ENCODE measurements at places on chromosomes 5 and 9.

GRCh38 chr9:125655691-125656410 lies 51.2 kb downstream of the MAPKAP1 start:
- no peak for DNase-seq

DNA sequence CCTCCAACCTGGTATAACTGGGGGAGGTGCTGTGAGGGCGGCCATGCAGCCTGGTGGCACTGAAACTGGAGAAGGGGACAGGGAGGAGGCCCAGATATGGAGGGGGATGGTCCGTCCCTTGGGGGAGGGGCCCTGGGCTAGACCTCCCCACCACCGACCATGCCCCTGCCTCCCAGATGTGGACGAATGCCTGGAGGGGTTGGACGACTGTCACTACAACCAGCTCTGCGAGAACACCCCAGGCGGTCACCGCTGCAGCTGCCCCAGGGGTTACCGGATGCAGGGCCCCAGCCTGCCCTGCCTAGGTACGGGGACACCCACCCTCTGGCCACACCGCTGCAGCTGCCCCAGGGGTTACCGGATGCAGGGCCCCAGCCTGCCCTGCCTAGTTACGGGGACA lies 15.4 kb upstream of the ASS1 start:
- no peak for DNase-seq

- no peak for DNase-seq
These were observed 18.7 kb upstream of the ITGA1 start for GRCh38 chr5:52769061-52769460.

DNA sequence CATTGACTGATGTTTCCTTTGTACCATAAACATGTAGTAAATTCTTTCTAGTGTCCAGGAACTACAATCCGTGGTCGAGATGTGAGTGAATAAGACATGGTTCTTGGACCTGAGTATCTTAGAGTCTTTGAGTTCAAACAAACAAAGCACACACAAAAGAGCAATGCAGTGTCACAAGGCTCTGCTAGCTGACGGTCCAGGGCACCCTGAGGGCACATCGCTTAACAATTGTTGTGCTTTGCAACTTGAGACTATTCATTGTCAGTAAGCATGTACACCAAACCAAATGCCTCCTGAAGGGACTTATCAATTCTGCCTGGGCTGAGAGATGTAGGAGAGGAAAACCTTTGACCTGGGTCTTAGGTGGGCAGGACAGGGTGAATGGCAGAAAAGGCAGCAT lies 84.8 kb downstream of the CAMK4 start:
- DNase-seq, result no peak

DNA sequence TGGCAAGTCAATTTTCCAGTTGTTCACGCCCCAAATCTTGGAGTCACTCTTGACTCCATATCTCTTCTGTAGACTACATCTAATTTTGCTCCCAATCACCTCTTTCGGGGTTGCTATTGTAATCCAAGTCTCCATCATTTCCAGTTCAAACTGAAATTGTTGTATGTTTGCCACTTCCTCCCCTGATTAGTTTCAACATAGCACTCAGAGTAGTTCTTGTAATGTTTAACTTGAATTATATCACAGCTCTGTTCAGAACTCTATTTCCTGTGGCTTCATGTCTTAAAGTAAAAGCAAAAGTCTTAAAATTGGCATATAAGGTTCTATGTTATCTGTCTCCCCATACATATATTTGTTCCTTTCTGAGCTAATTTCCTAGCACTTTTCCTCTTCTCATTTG lies 348.5 kb upstream of the RIOK2 start:
- DNase-seq, result no peak

DNA sequence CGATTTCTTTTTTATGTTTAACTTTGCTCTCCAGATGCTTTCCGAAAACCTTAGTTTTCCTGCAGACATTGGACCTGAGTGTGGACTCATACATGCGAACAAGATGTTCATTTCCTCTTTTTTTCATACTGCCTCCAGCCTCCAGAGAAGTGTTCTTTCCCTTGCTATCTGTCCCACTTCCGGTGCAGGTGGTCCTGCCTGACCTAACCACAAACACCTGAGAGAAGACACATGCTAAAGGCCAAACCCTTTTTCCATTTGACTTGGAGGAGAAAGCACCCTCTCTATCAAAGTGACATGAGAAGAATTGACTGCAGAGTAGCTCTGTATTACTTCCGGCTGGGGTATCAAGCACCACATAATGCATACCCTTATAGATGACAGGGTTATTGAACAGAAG lies 334.0 kb downstream of the ARHGEF28 start:
- peak; percentile 12 for DNase-seq

DNA sequence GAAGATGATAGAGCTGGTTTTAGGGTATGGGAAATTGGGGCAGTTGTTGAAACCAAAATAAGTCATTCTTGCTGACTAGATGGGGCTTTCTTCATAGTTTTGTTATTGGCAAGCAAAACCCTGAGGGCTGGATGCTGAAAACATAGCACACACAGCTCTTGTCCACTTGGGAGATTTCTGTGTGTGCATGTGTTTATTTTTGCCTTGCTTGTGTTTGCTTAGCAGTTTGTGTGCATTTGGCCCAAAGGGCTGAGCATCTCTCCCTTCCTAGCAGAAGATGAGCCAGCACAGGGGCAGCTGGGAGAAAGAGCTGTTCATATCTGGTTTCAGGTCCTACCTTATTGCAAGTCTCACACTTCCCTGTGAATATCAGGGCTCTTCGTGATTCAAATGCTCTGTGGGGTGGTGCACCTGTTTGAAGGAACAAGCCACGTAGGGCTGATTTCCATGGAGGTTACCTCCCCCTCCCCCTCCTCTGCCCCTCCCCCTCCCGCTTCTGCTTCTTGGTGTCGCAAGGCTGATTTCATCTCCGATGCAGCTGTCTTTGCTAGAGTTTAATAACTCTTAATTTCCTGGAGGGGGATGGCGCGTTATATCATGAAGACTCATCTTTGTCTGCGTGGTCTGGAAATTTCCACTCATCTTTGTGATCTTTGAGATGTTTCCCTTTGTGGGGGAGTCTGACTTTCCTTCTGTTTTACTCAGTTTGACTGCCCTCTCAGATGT lies 296.5 kb downstream of the ARHGAP26 start:
- DNase-seq, result peak; percentile 43

DNA sequence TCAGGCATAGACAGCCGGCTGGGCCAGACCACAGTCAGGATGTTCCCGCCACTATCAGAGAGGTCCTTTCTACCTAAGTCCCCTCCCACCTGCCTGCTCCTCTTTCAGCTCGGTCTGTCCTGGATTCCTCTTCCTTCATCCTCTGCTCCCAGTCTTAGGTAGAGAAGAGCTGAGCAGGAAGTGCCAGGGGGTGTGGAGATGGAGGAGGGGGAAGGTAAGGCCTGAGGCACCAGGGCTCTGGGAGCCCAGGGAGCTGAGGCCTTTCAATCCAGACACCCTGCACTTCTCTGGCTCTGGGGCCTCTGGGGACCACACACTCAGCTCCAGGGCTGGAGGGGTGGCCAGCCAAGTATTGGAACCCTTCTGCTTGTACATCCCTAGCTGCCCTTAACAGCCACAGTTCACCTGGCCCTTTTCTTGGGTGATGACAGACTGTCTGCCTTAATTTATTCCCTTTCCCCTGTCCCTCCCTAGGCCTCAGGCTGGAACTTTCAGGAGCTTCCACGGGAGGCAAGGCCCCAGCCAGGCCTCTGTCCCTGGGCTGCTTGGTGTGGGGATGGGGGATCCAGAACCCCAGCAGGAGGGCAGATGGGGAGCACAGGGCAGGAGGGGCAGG lies 15.6 kb downstream of the IRF1 start:
- DNase-seq, result no peak

DNA sequence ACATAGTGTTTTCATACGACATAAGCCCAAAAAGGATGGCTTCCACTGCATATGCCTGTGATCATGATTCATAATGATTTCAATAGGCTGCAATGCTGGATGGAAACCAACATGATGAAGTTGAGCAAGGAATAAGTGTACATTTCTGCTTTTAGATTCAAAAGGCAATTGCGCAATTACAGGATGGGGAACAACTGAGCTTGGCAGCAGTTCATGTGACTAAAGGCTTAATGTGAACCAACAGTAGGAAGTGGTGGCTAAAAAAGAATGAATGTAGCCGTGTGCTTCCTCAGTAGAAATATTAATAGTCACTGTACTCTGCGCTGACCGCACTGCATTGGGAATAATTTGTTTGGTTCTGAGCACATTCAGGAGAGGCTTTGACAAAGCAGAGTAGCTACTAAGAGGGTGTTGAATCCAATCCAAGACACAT lies 51.2 kb downstream of the SLC1A3 start:
- DNase-seq, result no peak

DNA sequence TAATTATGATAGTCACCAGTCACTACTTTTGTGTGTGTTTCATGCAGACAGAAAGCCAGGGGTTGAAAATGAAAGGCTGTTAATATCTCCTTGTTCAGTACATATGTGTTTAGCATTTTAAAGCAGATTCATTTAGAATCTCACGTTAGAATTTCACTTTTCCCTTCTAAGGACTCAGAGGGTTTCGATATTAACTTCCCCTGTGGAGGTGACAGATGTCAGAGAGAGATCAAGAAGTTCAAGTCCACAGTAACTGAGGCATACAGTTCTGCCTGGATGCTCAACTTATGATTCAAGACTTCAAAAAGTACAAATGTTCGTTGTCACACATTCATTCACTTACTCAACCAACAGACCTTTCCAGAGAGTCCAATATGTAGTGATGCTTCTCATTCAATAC lies 251.1 kb downstream of the EBF1 start:
- peak; percentile 26 for DNase-seq

DNA sequence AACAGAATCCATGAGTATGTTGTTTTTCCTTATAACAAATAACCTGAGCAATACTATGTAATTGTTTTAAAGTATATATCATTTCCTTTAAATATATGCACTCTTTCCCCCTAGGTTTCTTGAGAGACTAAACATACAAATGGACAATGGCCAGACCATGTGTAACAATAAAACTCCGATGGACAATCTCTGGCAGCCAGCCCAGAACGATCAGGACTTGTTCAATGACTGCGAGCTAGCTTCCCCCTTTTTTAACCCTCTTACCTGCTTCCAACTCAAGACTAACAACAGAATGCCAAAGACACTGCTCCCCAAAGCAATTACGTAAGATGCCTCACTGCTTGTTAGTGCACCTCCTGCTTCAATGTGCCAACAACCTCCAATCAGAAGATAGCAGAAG lies 94.9 kb downstream of the HTR4 start:
- DNase-seq, result no peak

DNA sequence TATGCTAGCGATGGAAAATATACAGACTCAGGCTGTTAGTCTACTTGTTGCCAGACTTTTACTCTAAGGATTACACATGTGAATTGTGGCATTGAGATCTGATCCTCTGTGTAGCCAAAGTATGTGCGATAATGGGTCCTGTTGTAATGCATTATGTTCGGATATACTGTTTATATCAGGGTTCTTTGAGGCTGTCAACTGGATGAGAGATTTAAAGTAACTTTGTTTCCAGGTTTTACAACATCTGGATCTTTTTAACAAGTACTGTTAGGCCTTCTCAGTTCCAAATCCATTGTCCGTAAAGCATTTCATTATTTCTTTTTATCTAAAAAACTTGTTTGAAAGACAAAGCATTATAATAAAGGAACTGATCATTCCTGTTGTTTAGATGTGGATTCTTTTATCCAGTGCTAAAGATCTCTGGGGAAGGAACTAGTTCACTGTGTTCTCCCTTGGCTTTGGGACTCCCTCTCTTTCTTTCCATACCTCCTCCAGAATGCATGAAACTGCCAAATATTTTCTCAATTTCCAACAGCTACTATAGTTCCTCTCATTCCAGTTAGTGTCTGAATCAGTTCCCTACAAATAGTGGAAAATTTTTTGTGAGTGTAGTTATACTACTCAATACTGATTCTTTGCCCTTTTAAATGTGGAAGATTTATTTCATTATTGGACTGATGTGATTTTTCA lies 68.8 kb downstream of the HACD4 start:
- no peak for DNase-seq

- no peak for DNase-seq
These were observed 35.0 kb upstream of the VPS13A start for GRCh38 chr9:77142366-77142765.

GRCh38 chr5:143992496-143992895 lies 178.0 kb downstream of the YIPF5 start:
- no peak for DNase-seq

DNA sequence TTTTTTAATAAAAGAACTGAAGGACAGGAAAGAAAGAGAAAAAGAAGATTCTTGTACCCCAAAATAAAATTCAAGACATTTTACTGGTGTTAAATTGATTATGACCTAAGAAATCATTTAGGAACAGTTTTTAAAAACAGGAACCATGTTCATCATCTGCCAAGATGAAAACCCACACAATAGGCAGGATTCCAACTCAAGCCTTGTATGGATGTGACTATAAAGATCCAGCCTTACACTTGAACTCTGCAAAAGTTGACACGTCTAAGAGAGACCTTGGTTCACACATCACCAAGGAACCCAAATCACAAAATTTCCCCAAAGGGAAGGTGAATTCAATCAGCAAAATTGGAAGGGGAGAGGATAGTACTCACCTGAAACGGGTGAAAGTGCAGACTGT lies 82.6 kb downstream of the SMIM23 start:
- DNase-seq, result no peak

DNA sequence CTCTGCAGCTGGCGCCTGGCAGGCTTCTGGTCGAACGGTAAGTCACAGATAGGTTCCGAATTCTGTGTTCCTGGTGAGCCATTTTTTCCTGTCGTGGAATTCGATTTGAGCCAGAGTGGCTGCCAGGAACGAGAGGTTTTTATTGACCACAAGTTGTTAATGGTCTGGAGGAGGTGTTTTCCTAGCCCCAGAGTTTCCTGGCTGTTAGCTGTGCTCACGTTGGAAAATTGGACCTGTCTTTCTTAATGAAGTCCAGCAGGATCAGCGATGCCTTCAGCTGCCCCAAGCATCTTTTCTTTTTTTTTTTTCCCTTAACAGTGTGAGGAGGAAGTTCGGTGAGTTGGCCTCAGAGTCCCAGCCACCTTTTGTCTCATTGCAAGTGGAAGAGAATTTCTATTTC lies 62.9 kb downstream of the COL5A1 start:
- DNase-seq, result no peak

DNA sequence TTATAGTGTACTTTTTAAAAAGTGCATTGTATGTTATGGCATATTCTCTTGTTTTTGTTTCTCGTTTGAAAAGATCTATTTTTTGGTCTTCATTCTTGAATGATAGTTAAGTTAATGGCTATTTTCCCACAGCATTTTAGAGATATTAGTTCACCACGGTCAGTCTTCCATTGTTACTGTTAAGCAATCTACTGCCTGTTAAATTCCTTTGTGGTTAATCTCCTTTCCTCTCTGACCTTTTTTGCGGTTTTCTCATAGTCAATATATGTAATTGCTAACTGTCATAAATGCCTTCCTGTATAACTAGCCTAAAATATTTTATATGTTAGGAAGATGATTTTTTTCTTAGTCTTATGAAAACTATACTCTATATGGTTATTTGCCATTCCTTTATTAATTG lies 250.8 kb upstream of the FBXL7 start:
- DNase-seq, result no peak

GRCh38 chr5:166909040-166909439 lies 1382.4 kb upstream of the WWC1 start:
- DNase-seq, result no peak

GRCh38 chr9:136140966-136141365 lies 22.3 kb upstream of the TMEM250 start:
- no peak for DNase-seq
